ENCODE measurements at places on chromosomes 2 and 18.

DNA sequence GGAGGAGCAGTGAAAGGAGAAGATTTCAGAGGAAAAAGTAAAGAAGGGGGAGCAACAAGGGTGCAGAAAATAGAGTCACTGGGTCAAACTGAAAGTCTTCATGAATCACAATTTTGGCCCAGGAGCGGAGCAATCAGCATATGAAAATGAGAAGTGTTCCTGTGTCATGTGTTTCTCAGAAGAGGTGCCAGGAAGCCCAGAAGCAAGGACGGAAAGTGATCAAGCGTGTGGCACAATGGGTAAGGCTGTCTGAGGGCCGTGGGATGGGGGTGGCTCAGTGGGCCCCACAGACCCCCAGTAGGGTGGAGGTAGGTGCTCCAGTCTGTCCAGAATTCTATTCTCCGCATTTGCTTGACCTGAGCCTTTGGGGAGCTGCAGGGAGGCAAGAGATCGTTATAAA lies 44.2 kb downstream of the SP140 start:
- peak; percentile 79 for DNase-seq

DNA sequence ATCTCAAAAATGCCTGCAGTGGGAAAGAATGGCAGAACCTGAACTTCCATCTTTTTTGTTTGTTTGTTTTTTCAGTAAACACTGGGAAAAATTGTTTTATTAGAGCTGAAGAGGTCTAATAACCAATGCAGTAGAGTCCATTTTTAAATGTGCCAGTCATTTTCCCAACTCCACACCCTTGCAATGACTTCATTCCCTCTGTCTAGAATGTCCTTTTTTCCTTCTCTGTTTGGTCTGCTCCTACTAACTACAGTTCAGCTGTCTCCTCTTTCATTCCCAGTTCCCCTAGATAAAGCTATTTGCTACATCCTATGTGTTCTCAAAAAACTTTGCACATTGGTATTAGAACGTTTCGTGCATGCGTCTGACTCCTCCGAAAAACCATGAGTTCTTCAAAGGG lies 9.3 kb upstream of the RAPH1 start:
- no peak for DNase-seq

- DNase-seq: no peak
These were observed 879 bp upstream of the ADAM23 start for GRCh38 chr2:206442474-206442832.

DNA sequence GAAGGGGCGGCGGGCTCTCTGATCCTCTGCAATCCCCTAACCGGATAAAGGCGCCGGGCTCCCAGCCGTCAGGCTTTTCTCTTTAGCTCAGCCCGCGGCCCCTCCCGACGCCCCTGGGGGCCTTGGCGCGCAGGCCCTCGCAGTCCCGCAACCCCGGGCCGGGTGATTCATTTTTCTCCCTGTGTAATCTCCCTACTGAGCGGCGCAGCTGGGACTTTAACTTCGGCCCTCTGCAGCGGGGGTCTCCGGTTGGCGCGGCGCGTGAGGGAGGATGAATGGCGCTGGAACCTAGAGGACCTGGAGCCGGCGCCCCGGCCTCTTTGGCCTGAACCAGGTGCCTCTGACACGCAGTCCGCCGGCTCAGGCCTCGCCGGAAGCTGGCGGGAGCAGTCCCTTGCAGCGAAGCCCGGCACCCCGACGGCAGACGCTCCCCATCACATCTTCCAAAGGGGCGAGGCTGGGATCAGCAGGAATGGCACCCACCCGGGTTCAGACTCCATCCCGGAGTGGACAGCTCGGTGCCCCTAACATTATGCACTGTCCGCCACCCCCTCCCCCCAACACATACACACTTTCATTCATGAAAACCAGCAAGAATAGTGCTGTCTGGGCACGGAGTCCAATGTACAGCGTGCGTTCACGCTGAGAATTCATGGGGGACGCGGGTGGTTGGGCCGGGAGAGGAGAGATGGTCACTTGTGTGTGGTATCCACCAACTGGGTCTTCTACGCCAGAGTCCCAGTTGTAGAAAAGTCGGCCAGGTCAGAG lies 1.2 kb downstream of the CNGA3 start:
- DNase-seq: no peak

- peak; percentile 48 for DNase-seq
These were observed 25.5 kb downstream of the PIAS2 start for GRCh38 chr18:46891742-46892214.

GRCh38 chr2:186699742-186700141 lies 5.9 kb downstream of the FAM171B start:
- no peak for DNase-seq

GRCh38 chr2:126877861-126878565 lies 20.7 kb upstream of the TEX51 start:
- DNase-seq: no peak

GRCh38 chr18:13620206-13620672 lies 106.1 kb downstream of the FAM210A start:
- DNase-seq: no peak

- no peak for DNase-seq
These were observed 15.0 kb downstream of the LYPD1 start for GRCh38 chr2:132654968-132655367.

DNA sequence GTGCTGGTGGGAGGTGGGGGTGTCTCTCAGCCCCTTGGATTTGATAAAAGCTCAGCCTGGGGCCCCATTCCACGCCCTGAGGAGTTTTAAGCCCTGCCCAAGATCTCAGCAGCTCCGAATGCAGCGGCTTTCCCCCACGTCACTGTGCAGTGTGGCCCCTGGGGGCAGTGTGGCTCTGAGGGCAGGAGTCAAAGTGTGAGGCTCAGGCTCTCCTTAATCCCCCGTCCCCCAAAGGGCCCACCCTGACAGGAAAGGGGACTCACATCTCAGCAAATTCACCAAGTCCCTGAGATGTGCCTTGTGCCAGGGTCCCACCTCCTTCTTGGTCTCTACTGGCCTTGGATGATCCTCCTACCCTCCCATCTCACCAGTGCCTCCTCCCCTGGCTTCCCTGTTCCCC lies 25.2 kb downstream of the NPPC start:
- DNase-seq: no peak

DNA sequence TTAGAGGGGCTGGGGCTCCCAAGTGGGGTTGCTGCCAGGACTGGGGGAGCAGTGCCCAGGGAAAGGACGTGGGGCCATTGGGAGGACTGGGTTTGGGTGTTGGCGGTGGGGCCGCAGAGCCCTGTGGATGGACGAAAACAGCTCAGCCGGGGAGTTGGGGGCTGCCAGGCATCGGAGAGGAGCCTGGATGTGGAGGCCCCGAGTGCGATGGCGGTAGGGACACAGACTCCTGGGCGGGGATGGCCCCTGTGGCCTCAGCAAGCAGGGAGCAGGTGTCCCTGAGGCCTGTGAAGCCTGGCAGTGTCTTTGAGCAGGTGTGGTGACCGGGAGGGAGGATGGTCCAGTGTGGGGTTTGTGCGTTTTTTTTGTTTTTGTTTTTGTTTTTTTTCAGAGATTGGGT lies 13.3 kb downstream of the CTDP1 start:
- DNase-seq: no peak

GRCh38 chr18:8373486-8373885 lies 235.8 kb upstream of the RAB12 start:
- no peak for DNase-seq

DNA sequence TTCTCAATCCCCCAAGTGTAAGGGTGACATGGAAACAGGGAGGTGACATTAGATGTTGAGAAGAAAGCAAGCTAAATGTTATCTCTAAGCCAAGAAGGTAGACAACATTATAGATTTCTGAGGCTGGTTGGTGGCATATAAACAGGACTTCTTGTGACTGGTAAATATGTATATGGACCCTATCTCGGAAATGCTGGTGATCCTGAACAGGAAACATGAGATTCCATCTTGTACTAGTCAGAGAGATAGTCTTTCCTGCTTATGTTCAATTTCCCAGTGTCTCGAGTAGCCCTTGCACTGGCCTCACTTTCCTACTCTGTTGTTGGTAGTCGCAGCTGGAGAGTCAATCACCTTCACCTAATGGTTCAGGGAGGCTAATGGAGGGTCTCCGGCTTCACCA lies 26.8 kb downstream of the MOGAT1 start:
- no peak for DNase-seq

GRCh38 chr2:179818546-179818945 lies 42.9 kb downstream of the ZNF385B start:
- DNase-seq: no peak

- DNase-seq: no peak
These were observed 15.2 kb downstream of the PDCD1 start for GRCh38 chr2:241843321-241844065.

DNA sequence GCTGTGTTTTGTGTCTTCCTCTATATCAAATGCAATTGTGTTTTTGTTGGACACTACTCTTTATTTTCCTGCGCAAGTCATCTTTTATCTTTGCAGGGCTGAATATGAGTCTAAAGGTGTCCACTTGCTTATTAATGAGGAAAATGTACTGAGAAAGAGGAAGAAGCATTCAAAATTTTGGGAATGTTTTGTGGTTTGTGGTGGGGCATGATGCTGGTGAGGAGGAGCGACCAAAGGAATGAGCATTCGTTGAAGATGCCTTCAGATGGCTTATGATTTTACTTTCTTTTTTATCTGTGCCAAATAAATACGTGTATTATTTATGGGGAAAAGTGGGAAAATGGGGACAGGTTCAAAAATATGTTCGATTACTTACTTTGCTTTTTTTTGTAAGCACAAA lies 63.9 kb upstream of the SMIM21 start:
- DNase-seq: no peak

- no peak for DNase-seq
These were observed 492.3 kb upstream of the ZEB2 start for GRCh38 chr2:145012214-145012670.

DNA sequence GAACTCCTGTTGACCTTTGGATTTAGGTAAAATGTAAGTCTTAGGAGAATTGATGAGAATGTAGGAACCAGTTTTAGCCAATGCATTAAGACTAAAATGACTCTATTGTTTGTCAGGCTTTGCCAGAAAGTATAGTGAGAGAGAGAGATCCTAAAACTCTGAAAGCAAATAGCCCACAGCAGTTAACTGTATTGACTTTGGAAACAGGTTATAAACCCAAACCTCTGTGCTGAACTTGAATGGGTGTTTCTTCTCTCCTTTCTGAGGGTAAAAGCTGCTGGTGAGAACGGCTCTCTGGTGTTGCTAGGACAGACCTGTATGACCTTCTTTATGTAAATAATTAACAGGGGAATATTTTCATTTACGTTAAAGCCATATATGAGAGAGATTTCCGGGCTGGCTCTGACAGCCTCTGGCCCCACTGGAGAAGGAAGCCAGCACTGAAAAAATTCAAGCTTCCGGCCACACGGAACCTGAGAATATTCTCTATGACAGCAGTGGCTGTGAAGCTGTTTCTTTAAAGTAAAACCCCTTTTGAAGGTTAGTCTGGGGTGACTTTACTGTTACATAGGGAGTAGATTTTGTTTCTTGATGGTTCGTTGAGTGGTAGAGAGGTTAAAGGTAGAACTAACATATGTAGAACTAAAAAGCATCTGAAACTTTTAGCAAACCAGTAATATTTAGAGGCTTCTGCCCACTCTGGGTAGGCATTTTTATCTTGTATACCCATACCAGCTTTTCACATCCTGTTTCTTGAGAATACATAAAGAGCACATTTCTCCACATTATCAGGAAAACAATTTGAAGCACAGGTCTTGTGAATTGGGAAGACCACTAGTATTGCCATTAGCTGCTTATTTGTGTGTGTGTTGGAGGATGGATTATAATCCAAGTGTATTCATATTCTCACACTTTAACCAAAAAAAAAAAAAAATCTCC lies 123.8 kb downstream of the SPTBN1 start:
- DNase-seq: peak; percentile 71

DNA sequence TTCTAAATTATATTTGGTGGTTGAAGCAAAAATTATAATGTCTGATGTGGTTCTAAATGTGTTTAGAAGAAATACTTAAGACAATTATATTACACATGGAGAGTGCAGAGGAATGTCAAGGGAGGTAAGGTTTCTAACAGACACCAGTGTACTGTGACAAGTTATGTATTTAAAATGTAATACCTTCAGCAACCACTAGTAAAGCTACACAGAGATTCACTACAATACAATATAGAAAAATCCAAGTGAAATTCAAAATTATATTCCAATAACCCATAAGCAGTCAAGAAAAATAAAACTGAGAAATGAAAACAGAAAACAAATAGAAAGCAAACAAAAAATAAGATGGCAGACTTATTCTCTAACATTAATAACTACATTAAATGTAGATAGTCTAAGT lies 249.5 kb upstream of the KLHL14 start:
- DNase-seq: no peak

GRCh38 chr2:75476761-75477160 lies 84.0 kb downstream of the EVA1A start:
- peak; percentile 23 for DNase-seq

DNA sequence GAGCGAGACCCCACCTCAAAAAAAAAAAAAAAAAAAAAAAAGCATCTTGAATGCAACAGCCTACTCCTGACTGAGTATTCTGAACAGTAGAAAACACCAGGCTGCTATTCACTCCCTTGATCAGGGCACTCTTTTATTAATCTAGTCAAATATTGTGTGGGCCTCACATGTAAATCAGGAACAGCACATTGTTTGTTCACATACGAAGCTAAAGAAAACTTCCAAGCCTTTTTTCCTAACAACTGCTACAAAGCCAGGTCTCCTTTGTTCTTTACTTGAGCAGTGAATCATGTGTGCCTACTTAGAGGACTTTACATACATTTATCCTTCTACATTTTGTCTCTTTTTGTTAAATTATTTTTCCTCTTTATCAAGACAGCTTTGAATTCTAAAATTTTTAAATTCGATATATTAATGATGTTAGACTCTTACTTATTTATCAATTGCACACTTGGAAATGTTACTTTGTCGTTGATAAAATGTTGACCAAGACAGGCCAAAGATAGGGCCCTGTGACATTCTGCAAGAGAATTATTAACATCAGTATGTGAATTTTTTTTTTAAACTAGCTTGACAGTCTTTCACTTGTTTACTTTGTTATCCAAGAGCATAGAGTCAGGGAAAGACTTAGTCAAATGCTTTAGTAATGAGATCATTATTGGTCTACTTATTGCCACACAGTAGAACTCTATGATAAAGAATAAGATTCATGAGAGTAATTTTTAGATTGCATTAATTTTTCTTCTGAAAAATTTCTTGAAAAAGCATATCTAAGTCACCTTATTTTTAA lies 13.2 kb downstream of the SPATS2L start:
- no peak for DNase-seq

DNA sequence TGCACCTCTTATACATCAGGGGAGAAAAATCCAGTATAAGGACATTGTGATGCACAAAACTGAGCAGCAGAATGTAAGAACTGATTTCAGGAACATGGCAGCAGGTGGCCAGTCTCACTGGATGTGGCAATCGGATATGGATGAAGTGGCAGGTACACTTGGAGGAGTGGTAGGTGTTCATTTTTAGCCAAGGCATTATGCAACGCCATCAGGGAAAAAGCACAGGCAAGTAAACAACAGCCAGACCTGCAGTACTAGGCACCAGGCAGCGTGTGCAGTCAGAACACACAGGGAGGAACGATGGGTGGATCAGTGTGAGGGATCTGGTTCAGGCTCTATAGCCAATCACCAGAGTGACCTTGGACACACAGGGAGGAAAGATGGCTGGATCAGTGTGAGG lies 77.4 kb upstream of the GCFC2 start:
- no peak for DNase-seq

DNA sequence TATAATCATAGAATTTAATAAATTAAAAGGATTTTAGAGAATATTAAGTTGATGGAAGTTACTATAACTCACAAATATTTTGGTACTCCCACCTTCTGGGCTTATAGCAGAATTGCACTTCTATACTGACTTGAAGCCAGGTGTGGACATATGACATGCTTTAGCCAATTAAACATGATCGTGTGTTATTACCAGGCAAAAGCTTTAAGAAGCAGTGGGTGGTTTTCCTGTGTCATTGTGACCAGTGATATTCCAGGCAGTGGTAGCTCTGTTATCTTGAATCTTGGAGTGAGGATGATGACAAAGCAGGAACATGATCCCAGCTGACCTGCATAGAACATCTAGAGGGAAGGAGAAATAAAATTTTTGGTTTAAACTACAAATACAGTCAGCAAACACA lies 370.9 kb upstream of the ZEB2 start:
- peak; percentile 3 for DNase-seq
